GM04504 (cell line): ENCODE measurements at places on chromosomes 11 and 22.

DNA sequence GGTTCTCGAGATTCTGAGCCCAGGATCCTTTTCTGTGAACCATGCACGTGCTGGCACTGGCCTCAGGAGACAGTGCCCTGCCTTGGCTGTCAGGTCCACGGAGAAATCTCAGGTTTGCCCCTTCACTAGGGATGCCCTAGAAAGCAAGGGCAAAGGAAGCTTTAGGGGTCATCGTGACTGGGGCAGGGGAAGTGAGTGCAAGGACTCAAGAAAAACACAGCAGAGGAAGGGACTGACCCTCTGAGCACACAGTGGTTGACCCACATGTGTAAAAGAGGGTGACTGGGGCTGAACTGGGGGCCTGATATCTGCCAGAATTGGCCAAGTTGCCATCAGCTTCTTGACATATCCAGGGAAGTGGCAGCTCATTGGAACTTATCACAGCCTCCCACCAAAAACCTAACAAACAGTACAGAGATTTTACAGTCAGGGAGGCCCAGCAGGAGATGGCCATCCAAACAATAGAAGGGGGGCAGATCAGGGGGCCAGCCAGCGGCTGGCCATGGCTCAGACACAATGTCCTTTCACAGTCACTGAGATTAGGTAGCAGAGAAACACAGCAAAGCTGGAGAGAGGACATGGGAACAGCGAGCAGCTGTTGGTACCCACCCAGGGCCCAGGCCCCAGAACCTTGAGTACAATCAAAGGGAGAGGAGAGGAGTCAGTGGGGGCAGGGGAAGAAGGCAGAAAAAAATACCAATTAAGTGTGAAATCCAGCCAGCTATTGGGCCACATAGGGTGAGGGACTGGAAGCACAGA is 4.4 kb downstream of the TMEM121B start:
- DNase-seq, result no peak

DNA sequence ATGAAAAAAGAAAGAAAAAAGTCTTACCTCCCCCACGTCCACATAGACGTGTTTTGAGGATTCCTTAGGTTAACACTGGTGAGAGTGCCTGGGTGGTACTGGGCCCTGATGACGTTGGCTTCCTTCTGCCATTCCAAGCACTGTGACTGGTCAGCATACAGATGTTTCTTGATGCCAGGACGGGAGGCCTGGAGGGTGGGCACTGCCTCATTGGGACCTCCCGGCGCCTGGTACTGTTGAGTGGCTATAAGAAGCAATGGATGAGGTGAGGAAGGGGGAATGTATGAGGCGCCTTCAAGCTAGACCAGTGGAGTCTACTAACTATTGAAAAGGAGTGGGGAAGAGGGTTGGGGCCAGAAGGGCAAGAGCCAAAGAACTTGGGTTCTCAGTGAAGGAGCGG is 45.3 kb downstream of the MICAL2 start:
- DNase-seq, result no peak

- DNase-seq, result no peak
These were observed 6.3 kb upstream of the SLC1A2 start for GRCh38 chr11:35425603-35426212.

- no peak for DNase-seq
These were observed 117.7 kb downstream of the PTPRJ start for GRCh38 chr11:48098024-48098423.

DNA sequence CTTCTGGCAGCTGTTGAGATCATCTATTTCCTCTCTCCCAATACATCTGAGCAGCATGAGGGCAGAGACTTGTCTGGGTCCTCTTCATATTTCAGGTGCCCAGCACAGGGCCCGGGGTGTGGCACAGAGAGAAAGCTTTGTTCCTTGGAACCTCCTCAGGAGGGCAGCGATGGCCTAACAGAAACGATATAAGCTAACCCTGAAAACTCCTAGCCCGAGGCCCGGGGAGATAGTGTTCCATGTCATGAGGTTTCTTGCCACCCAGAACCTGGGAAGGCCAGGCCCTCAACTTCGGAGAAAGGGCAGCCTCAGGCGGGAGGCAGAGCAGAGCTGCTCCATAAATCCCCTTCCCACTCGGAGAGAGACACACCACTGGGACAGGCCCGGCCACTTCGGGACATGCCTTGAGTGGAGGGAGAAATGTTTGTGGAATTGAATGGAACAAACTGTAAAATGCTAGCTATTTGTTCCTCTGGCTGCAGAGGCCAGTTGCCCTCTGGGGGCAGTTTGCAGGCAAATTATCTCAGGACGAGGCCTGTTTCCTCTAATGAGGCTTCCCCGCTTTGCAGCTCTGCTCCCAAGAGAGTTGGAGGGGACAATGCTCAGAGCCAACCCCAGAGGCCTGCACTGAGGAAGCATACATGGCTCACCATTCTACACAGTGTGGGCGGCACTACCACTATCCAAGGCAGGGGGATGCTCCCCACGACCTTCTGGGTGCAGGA is 11.6 kb downstream of the ARRB1 start:
- no peak for DNase-seq

DNA sequence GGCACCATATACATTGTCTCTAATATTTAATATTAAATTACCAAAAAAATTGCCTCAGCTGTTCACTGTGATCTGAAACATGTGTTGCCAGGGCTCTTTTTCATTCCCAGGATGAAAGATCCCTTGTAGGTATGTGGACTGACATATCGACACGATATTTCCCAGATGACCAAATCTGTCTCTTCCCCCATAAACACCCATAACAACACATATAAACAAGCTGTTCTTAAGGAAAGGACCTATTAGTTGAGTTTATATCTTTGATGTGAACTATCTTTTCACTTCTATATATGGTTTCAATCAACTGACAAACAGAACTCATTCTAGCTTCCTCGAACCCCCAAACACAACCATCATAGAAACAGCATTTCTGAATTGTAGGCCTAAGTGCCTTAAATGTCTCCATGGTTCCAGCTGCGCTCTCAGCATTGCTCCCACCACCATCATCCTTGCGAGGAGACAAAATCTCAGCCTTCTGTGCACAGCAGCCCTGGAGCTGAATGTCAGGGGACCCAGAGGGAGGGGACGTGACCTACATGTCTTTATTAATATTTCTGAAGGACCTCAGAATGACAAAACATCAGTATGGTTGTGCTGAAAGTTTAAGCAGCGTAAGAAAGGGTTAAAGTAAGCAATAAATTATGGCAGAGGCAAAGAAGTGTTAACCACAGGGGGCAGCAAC is 67.0 kb downstream of the ETS1 start:
- no peak for DNase-seq

- peak; percentile 88 for DNase-seq
These were observed 204.3 kb downstream of the TENM4 start for GRCh38 chr11:79236541-79236971.

GRCh38 chr11:75001686-75002085 is 13.0 kb downstream of the NEU3 start:
- no peak for DNase-seq

DNA sequence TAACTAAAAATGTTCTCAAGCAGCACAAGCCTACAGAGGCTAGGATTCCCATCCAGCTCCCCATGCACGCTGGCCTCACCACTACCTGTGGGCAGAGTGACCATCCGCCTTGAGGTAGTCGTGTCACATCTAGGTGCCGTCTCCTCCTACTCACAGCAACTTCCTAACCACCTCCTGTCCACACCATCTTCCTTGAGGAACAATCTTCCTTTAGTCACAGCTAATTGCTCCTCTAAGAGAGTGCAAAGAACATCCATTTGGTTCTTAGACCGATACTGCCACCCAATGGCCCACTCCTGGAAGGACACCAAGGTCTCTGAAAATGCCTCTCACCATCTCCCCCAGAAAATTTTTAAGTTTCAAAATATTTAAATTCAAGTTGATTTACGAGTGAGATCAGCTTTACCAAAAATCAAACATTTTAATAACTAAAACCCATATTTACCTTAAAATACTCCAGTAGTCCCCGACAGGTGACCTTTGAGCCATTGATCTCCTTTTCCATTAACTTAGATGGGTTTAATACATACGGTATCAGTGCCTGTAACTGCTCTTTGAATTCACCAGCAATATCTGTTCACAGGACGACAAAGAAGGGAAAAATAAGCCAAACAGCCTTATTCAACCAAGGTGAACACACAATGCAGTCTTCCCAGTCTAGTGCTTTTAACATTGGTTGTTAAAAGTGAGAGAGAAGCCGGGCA is 21.7 kb upstream of the PLAAT3 start:
- DNase-seq, result no peak

DNA sequence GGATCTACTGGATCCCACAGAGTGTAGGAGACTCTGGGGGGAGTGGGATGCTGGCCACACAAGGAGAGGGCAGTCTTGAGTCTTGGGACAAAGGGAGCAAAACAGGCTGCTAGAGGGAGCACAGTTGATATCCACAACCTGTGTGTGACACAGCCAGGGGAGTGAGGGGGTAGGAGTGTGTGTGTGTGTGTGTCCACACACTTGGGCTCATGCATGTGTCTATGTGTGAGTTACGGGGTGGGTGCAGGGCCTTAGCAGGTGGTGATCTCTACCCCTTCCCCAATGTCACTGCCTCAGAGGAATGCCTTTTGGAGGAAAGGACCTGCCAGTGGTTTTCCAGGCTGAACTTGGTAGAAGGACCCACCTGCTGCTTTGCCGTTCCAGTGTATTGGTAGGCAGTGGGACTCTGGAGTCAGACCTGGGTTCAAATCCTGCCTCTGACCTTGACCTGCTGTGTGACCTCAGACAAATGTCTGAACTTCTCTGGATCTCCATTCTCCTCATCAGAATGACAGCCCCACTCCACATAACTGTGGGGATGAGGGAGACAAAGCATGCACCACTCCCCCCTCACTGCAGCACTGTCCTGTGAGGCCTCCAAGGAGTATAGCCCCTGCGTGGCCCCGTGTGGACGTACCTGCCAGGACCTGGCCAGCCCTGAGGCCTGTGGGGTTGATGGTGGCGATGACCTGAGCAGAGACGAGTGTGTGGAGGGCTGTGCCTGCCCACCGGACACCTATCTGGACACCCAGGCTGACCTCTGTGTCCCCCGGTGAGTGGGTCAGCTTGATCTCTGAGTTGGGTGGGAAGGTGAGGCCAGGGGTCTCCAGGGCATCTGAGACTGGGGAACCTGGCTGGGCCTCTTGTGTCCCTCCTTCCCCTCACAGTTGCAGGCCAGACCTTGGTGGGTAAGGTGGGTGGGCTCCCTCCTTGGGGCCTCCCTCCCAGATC is 27.4 kb downstream of the OTOG start:
- no peak for DNase-seq

GRCh38 chr11:10390375-10390774 is 64.7 kb upstream of the AMPD3 start:
- no peak for DNase-seq

GRCh38 chr11:68480852-68481510 is 20.4 kb downstream of the PPP6R3 start:
- no peak for DNase-seq

- no peak for DNase-seq
These were observed 12.3 kb downstream of the MPEG1 start for GRCh38 chr11:59200423-59200746.

DNA sequence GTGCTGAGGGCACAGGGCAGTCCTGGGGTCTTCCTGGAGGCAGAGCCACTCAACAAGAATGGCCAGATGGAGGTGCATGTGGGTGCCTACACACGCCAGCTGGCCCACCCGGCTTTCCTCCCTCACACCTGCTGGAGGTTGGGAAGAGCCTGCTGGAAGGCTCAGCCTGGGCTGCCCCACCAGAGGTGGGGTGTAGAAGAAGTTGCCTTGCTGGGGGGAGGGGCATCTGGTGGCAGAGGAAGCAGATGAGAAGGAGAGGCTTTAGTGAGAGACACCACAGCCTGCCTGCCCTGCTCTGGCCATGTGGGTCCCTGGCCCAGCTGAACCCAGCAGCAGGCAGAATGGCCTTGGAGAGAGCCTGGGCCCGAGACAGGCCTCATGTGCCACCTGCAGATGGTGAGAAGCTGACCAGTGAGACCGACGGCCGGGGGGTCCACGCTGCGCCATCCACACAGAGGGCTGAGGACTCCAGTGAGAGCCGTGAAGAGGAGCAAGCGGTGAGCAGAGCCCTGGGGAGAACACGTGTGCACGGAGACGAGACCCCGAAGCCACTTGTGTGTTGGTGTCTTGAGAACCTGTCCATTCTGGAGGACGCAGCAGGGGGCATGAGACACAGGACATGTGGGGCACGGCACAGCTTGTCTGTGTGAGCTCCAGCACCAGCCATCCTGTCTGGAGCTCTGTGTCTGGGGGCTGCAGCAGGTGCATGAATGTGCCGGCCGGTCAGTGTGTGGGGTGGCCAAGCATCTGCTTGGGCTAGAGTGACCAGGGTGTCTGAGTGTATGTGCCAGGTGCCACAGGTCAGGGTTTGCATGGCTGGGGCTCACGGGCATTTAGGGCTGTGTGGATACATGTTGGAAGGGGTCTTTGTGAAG is 2.7 kb downstream of the B4GALNT4 start:
- DNase-seq, result no peak
